Thoracic aorta (tissue), 2 donors: ENCODE measurements at places on chromosomes 12 and 14. TPM values are rescaled to one million over a fixed set of nuclear protein-coding genes. Genes with fewer than 3 reads are reported as not detected.

IAPP gene
- not detected for total RNA-seq

C1R gene
- total RNA-seq = 997 TPM

OR4K1 gene
- total RNA-seq = not detected

SLC22A17 gene
- 72.3 TPM for total RNA-seq

DNA sequence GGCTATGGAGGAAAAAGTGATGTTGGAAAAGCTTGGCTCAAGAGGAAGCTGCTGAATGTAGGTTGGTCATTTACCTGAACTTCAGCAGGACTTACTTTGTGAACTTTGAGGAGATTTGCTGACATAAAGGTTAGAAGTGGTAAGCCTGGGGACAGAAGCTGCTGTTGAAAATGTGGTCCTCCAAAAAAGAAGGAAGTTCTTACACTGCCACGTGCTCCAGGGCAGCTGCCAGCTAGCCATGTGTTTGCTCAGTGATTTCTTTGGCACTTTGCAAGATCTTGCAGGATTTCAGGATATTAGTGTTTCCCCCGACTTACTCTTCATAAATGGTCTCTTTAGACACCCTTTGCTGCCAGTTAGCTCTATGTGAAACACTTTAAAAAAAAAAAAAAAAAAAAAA lies 14.8 kb upstream of the DYRK2 start:
- H3K36me3 ChIP-seq = no peaks in the 10 kb centered on the region
- H3K27ac ChIP-seq = no peak overlapping the region
- no peak for DNase-seq

GRCh38 chr14:81681541-81681940 lies 147.9 kb upstream of the SEL1L start:
- H3K4me1 ChIP-seq = no peaks in the 10 kb centered on the region
- H3K27me3 ChIP-seq = no peaks in the 10 kb centered on the region
- no peak overlapping the region for H3K4me3 ChIP-seq

DNA sequence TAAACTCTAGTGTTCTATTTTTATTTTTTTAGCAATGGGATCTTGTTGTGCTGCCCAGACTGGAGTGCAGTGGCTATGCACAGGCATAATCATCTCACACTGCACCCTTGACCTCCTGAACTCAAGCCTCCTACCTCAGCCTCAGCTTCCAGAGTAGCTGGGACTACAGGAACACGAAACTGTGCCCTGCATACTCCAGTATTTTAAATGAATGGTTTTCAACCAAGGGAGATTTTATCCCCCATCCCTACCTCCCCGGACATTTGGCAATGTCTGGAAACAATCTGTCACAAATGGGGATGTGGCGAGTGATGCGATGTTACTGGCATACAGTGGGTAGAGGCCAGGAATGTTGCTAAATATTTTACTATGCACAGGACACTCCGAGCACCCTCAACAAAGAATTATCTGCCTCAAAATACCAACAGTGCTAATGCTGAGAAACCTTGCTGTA lies 2.1 kb downstream of the CBX5 start:
- H3K27ac ChIP-seq = peak overlapping the region; percentile 87
- H3K27me3 ChIP-seq = no peaks in the 10 kb centered on the region
- H3K36me3 ChIP-seq = peaks cover 17% of the 10 kb centered on the region
- peak overlapping the region; percentile 85 for H3K4me3 ChIP-seq
- DNase-seq = no peak

- no peaks in the 10 kb centered on the region for H3K27me3 ChIP-seq
- H3K4me1 ChIP-seq = no peaks in the 10 kb centered on the region
- DNase-seq = no peak
- H3K36me3 ChIP-seq = no peaks in the 10 kb centered on the region
Measured at GRCh38 chr12:69345742-69346141, 2.4 kb upstream of the LYZ start.

GRCh38 chr12:27094726-27095125 lies 12.3 kb upstream of the C12orf71 start:
- H3K4me3 ChIP-seq = no peak overlapping the region
- DNase-seq = no peak
- H3K27ac ChIP-seq = no peak overlapping the region
- no peaks in the 10 kb centered on the region for H3K36me3 ChIP-seq

GRCh38 chr14:52272375-52272774 lies 4.9 kb downstream of the PTGDR start:
- no peak overlapping the region for H3K4me3 ChIP-seq
- no peaks in the 10 kb centered on the region for H3K27me3 ChIP-seq
- DNase-seq = no peak
- H3K36me3 ChIP-seq = no peaks in the 10 kb centered on the region
- H3K27ac ChIP-seq = no peak overlapping the region
